ENCODE measurements at places on chromosomes 4 and X.
A peak's percentile ranks its signal among the peaks of the same experiment; 100 is the strongest.

- DNase-seq = no peak
Measured at GRCh38 chr4:32042486-32043247, 1322.5 kb downstream of the PCDH7 start.

DNA sequence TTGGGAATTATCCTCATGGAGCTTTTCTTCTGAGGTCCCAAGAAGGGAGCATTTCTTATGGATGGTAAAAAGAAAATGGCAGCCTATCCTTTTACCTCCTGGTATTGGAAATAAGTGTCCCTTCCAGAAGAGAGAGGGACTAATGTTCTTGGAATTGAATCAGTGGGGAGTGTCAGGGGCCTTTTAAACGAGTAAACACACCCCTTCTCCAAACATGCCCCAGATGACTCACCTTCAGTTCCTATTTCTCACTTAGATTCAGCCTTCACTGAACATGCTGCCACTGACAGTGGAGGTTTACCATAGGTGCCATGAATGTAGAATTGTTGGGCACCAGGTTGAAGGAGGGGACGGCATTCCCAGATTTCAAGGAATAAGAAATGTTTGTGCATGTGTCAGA lies 19.0 kb downstream of the MAGEC2 start:
- DNase-seq = no peak

GRCh38 chr4:111631215-111631999 lies 513.8 kb upstream of the FAM241A start:
- DNase-seq = no peak

- DNase-seq = no peak
Measured at GRCh38 chrX:48779399-48779798, 7.0 kb upstream of the GATA1 start.

GRCh38 chr4:38131371-38132091 lies 171.3 kb downstream of the PTTG2 start:
- DNase-seq = no peak

DNA sequence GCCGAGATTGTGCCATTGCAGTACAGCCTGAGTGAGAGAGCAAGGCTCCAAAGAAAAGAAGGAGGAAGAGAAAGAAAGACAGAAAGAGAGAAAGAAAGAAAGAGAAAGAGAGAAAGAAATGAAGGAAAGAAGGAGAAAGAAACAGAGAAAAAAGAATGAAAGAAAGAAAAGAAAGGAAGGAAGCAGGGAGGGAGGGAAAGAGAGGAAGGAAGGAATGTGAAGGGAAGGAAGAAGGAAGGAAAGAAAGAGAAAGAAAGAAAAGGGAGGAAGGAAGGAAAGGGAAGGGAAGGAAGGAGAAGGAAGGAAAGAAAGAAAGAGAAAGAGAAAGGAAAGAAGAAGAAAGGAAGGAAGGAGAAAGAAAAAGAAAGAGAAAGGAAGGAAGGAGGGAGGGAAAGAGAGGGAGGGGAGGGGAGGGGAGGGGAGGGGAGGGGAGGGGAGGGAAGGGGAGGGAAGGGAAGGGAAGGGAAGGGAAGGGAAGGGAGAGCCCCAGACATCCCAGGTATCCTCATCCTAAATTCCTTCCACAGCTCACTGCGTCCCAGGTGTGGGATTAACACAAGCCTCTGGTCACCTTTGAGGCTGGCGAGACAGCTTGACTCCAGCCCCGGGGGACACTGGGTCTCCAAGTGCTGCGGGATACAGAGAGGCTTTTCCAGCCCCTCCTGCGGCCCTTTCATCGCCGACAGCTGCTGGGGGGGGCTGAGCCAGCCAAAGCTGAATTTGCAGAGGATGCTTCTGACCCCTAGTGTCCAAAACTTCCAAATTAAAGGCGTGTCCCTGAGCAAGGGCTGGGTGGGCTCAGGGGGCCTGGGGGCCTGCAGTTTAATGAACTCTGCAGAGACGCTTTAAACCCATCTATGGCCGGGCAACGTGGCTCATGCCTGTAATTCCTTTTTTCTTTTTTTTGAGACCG lies 24.2 kb upstream of the CSF2RA start:
- DNase-seq = no peak

DNA sequence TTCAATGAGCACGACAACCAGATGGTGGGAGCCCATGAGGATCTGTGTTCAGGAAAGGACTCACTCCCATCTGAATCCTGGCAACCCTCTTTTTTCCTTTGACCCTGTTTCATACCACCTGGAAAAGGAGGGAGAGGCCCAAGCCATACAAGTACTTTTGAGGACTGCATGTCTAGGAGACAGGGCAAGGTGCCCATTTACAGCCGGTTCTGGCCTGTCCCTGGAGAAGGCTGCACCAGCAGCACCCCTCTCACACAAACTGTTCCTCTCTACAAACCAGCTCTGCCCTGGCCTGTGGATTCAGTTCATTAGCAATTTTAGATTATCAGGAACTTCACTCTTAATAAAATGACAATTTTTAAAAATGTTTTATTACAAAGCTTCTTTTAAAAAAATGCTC lies 57.5 kb downstream of the HADH start:
- DNase-seq = no peak

GRCh38 chr4:1171311-1172227 lies 814 bp downstream of the SPON2 start:
- DNase-seq = no peak

- DNase-seq = no peak
Measured at GRCh38 chr4:176189891-176190795, 5.2 kb downstream of the SPATA4 start.

- no peak for DNase-seq
Measured at GRCh38 chr4:8129136-8129535, 29.5 kb downstream of the ABLIM2 start.

- DNase-seq = peak; percentile 77
Measured at GRCh38 chr4:87108142-87108546, 112.3 kb downstream of the KLHL8 start.

- DNase-seq = no peak
Measured at GRCh38 chr4:8427262-8427661, 13.3 kb downstream of the ACOX3 start.

GRCh38 chrX:20639115-20639514 lies 372.4 kb upstream of the RPS6KA3 start:
- DNase-seq = no peak

- DNase-seq = no peak
Measured at GRCh38 chr4:119746951-119747350, 118.3 kb upstream of the PDE5A start.

GRCh38 chr4:82652062-82652461 lies 90.3 kb upstream of the TMEM150C start:
- DNase-seq = no peak

GRCh38 chr4:89657931-89658700 lies 178.8 kb downstream of the SNCA start:
- no peak for DNase-seq

- DNase-seq = no peak
Measured at GRCh38 chrX:28850955-28851354, 263.7 kb downstream of the IL1RAPL1 start.

DNA sequence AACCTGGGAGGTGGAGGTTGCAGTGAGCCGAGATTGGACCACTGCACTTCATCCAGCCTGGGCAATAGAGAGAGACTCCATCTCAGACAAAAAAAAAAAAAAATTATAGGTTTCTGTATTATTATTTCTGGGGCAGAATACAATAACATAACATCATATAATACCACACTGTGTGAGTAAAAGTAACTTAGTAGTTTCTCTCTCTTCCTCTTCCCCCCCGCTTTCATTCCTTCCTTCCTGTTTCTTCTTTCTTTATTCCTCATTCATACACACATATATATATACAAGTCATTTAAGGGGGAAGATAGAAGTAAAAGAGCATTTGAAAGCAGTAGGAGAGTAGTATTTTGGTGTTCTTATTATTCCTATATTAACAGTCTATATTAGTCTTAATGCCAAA lies 55.9 kb upstream of the FHDC1 start:
- DNase-seq = no peak

DNA sequence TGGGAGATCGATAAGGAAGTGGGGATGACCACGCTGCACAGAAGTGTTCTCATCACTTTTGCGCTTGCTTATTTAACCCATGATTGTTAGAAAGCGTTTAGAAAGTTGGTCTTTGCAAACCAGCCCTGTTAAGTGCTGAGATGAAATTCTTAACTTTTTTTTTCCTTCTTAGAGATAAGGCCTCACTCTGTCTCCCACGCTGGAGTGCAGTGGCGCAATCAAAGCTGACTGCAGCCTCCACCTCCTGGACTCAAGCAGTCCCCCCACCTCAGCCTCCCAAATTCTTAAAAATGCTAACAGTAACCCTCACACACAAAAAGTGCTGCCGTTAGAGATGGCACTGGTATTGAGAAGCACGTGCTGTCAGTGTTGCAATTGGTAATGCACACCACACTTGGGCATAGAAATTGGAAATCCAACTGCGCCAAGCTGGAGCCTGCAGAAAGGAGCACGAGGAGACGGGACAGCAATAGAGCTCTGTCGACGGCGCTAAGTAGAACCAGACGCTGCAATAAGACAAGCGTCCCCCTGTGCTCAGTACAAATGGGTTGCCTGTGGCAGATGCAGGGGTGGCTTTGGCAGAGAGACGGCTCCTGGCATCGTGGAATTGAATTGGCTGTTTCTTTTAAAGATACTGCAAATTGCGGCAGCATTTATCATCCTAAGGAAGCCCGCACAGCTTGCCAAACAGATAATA lies 113.4 kb downstream of the TBL1X start:
- no peak for DNase-seq

DNA sequence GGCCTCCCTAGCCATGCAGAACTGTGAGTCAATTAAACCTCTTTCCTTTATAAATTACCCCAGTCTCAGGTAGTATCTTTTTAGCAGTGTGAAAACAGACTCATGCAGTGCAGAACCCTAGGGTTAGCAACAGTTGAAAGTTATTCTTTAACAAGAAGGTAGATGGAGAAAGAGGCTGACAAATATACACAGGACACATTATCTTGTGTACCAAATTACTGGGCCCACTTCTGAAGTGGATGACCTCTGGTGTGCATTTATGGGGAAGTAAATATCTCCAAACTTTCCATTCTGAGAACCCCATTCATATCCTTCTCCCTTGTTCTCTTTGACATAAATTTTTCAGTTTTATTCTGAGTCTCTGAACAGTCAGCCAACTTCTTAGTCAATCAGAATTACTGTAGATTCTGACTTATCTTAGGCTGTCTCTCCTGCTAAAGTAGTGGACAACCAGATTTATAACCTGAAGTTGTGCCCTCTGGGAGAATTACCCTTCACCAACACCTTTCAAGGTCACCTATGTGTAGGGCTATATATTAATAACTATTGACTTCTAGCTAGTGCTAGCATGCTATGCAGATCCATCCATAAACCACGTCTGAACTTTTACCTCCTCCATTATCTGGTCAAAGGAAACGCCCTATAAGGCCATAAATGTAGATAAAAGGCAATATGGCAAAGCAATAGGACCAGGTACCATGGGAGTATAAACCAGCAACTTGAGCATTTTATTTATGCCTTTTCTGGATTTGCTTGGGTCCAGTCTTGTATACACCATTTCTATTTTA lies 72.5 kb upstream of the TAB3 start:
- DNase-seq = no peak

DNA sequence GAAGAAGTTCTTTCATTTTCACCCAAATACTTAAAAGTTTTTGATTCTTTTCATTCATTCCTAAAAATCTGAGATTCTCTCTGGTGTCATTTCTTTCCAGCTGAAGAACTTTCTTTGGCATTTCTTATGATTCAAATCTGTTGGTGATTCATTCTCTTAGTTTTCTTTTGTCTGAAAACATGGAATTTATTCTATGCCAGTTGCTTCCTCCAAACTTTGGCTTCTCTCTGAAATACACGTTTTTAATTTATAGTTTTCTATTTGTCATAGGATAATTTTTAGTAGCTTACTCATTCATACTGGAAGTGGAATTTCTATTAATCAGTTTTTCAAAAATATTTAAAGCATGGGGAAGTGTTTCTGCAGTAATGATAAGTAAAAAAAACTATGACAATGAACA lies 1012.0 kb downstream of the RPA4 start:
- no peak for DNase-seq

GRCh38 chr4:168639914-168640313 lies 143.1 kb downstream of the PALLD start:
- no peak for DNase-seq

GRCh38 chr4:124931050-124931449 lies 218.5 kb upstream of the ANKRD50 start:
- DNase-seq = no peak

DNA sequence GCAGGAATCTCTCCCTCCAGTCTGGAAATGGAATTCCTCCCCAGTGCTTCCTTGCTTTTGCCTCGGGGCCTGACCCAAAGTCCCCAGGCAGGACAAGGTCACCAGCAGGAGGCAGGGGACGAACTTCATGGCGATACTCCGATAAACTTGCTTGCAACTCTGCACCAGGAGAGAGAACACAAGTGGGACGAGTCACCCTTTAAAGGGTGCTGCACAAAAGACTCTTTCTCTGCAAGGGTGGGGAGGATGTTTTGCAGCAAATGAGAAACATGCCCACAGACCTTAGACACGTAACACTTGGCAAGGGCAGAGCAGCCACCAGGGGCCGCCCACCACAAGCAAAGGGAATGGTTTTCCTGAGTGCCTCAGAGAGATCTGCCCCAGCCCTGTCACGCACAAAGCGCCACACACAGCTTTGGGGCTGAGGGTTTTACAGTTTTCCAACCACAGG lies at the start of gene FGFBP2:
TSS of gene FGFBP2 (minus strand) at position 175 of the 451 bp plus-strand sequence. CDS start at position 129, 46 bp downstream.
- DNase-seq = no peak

GRCh38 chr4:100935090-100935489 lies 412.2 kb downstream of the PPP3CA start:
- no peak for DNase-seq

GRCh38 chr4:105548483-105548882 lies 3.9 kb upstream of the ARHGEF38 start:
- peak; percentile 9 for DNase-seq

DNA sequence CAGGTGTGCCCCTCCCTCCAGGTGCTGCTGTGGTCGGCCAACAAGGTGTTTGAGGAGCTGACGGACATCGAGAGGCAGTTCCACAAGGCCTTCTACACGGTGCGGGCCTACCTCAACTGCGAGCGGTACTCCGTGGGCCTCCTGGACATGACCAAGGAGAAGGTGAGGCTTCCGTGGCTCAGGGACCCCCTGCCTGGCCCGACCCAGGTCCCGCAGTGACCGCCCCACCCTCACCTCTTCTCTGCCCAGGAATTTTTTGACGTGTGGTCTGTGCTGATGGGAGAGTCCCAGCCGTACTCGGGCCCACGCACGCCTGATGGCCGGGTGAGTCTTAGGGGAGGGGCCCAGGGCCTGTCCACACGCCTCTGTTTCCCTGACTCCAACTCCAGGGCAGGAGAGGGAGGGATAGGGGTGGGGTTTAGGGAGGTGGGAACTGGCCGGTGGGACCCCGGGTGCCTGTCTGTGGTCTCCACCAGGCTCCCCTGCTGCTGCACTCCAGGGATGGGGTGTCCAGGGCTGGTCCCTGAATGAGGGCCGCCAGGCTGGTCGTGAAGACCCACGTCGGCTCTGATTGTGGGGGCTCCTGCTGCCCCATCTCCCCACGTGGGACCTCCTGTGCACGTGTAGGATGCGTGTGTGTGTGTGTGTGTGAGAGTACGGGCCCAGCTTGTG lies 20.1 kb downstream of the ATP5ME start:
- no peak for DNase-seq

DNA sequence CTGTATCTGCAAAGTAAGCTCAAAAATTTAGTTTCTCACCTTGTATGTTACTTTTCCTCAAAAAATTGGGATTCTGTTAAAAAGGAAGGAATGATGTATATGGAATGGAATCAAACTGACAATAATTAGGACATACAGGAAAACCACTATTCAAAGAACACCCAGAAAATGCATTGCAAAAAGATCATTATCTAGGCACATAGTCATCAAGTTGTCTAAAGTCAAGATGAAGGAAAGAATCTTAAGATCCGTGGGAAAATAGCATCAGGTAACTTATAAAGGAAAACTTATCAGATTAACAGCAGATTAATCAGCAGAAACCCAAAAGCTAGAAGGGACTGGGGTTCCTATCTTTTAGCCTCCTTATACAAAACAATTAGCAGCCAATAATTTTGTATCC lies 23.1 kb upstream of the PLK4 start:
- no peak for DNase-seq

Measured in T1000 (cell line).